ENCODE measurements at places on chromosomes 2 and 18.

GRCh38 chr2:193348055-193348454 lies 1153.3 kb upstream of the TMEFF2 start:
- no peak for DNase-seq

DNA sequence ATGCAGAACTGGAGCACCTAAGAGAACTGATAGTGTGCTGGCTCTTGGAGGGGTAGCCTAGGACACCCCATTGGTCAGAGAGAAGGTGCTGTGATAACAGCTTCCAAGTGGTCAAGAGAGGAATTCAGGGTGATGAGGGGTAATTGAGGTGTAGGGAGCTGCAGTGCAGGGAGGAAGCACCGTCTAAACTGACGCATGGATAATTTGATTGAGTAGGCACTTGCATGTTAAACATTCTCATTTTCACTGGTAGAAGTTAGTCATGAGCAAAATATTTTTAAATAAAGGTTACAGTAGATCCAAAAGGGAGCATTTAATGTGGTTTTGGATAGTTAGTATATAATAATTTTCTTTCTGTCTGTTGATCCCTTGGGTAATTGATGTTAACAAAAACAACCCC lies 155.1 kb upstream of the TCF4 start:
- no peak for DNase-seq

- DNase-seq: no peak
Observed at GRCh38 chr18:6088432-6088831, 193.1 kb upstream of the TMEM200C start.

DNA sequence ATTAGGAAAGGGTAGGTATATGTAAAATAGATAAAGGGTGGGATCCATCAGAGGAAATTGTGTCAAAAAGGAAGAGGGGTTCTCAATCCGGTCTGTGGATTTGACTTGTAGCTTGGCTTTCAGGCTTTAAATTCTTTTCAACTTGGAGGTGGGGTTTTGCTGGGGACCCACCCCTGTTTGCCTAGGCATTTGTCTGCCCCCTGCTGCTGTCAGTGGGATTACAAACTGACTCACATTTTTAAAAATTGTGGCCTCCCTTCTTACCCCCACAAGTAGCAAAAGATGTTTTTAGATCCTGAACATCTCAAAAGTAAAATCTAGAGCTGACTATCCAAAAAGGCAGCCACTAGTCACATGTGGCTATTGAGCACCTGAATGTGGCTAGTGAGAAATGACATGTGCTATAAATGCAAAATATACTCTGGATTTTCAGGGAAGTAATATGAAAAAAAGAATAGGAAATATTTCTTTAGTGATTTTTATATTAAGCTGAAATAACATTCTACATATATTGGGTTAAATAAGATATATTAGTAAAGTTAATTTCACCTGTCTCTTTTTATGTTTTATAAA lies 178.9 kb downstream of the GFPT1 start:
- no peak for DNase-seq

GRCh38 chr2:46420945-46421344 lies 58.4 kb upstream of the TMEM247 start:
- no peak for DNase-seq

DNA sequence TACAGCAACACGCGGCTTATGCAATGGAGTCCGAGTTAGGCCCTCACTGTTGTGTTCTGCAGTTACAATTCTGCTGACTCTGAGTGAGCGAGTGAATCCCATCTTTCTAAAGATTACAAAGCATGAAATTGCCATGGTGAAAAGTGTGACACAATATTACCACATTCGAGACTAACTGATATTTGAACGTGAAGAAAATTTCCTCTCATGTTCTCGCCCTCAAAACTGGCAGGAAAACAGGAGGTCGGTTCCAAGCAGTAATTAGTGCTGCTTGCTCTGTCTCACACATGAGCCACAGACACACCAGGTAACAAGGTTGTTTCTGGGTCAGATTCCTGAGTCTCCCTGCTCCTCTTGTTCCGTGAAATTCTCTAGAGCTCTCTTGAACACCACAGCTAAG lies 93.7 kb upstream of the RIOK3 start:
- no peak for DNase-seq

DNA sequence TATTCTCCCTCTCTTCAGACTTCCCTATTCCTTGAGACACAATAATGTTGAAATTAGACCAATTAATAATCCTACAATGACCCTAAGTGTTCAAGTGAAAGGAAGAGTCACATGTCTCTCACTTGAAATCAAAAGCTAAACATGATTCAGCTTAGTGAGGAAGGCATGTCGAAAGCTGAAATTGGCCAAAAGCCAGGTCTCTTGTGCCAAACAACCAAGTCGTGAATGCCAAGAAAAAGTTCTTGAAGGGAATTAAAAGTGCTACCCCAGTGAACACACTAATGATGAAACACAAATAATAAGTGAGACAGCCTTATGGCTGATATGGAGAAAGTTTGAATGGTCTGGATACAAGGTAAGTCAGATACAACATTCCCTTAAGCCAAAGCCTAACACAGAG lies 115.4 kb downstream of the PXDN start:
- no peak for DNase-seq

GRCh38 chr2:128579825-128580224 lies 261.2 kb upstream of the HS6ST1 start:
- DNase-seq: no peak

- DNase-seq: no peak
Observed at GRCh38 chr2:134623796-134624195, 95.0 kb downstream of the TMEM163 start.

DNA sequence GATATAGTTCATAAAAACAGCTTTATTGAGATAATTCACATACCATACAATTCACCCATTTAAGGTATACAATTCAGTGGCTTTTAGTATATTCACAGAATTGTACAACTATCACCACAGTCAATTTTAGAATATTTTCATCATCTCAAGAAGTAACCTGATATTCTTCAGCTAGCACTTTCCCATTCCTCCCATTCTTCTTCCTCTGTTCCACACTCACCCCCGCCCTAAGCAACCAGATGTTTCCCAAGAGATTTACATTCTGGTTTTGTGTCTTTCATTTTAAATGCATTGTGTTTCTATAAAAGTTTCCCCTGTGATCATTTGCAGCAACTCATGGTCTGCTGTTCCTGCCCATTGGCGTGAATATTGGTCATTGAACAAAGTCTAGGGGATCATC lies 5.4 kb downstream of the GPN1 start:
- DNase-seq: no peak

- peak; percentile 43 for DNase-seq
Observed at GRCh38 chr18:62420513-62421209, 95.6 kb downstream of the TNFRSF11A start.

DNA sequence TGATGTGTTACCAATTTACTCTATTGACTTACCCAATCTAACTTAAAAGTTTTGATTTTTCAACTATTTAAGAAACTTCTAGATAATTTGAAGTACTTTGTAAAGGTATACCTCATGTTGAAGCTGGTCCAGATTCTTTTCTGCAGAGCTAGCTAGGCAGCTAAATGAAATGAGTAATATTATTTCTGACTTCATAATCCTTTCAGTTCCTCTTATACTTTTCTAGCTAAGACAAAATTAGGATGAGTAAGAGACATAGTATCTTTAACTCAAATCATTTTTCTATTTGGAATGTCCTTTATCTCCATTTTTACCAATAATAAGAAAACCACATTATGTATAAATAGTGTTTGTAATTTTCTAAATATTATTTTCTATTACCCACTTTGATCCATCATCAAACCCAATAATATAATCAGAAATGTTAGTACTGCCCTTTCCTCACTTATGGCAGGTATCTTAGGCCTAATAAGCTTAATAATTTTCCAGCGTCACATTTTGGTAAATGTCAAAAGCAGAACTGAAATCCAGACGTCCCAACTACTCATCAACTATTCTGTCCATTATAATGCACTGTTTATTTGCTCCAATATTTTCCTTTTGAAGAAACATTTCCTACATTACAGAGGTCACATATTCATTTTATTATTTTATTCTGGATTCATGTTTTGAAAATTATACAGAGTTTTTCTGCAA lies 456.6 kb downstream of the THSD7B start:
- DNase-seq: no peak

- DNase-seq: no peak
Observed at GRCh38 chr2:202375033-202375608, 1.0 kb upstream of the BMPR2 start.

- no peak for DNase-seq
Observed at GRCh38 chr18:51541230-51541629, 343.7 kb upstream of the MEX3C start.

DNA sequence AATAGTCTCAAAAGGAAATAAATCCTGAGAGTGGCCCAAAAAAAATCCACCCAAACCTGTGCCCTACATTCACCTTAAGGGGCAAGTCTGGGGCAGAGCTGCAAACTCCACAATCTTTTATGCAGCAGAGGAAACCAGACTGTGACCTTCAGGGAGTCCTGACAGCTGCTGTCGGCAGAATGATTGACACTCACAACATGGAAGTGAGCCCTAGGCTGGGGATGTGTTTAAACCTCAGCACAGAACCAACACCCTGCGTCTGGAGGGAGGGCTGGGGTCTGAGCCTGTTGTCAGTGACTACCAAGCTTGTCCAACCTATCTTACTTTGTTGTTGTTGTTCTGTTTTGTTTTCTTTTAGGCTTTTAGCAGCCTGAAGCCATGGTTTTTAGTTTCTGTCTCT lies 39.6 kb downstream of the CRACDL start:
- no peak for DNase-seq
